Activated T-cell treated with anti-CD3 and anti-CD28 coated beads, Interleukin-2, amount 50 U/mL, for 72 hours (primary cell): ENCODE measurements at places on chromosomes 12 and 14.

DNA sequence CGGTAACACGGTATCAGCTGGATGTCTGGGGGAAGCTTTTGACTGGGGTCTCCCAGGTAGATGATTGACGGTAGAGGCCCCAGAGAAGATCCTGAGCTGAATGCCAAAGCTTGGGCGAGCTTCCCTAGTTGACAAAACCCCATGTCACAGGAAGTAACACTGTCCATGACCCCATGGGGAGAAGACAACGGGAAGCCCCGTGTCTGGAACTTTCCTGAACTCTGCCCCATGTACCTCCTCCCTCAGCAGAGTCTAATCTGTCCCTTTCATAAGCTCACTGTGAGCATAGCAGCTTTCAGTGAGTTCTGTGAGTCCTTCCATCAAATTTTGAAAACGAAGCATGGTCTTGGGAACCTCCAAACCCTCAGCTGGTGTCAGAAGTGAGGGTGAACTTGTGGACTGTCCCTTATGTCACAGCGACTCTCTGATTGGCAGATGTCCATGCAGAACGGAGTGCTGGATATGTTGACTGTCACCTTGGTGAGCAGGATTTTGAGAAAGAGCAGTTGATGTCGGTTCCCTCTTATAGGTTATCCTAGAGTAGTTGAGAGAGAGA is 29.7 kb upstream of the BEGAIN start:
- H3K4me1 ChIP-seq, result peaks cover 18% of the 10 kb centered on the region
- no peak for DNase-seq
- no peaks in the 10 kb centered on the region for H3K27me3 ChIP-seq
- peak overlapping the region; percentile 27 for H3K27ac ChIP-seq

- no peak overlapping the region for H3K4me3 ChIP-seq
- peaks cover 35% of the 10 kb centered on the region for H3K36me3 ChIP-seq
- peaks cover 8% of the 10 kb centered on the region for H3K4me1 ChIP-seq
These were observed 101.1 kb downstream of the RPS6KA5 start for GRCh38 chr14:90959344-90959743.

DNA sequence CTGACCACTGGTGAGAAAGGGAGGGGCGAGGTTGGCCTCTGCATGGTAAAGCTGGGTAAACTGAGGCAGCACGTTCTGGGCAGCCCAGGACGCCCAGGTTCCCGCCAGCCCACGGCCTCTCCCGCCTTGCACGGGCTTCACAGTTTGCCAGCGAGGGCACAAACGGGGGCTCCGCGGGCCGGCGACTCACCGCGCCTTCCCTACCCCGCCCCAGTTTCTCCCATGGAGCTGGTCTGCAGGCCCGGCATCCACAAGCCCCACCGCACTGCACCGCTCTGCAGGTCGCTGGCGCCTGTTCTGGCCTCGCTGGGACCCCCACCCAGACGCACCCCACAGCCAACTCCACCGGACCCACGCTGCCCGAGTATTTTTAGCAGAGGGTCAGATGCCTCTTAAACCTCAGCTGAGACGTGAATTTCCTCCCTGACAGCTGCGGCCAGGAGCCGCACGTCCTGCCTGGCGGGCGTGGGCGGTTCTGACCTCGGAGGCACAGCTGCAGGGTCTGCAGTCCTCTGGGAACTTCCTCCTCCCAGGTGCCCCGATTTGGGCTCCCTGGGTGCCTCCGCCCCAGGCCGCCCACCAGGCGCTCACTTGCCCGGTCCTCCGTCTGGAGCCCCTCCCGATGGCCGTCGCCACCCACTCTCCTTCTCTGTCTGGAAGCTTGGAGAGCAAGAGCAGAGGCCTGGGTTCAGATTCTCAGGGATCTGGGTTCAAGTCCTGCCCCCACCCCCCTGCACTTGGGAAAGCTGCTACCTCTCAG is 29.5 kb upstream of the INF2 start:
- DNase-seq, result no peak
- peaks cover 2% of the 10 kb centered on the region for H3K36me3 ChIP-seq
- no peak overlapping the region for H3K4me3 ChIP-seq
- no peak overlapping the region for H3K27ac ChIP-seq
- H3K4me1 ChIP-seq, result peaks cover 18% of the 10 kb centered on the region
- peaks cover 16% of the 10 kb centered on the region for H3K27me3 ChIP-seq

- no peak for DNase-seq
- no peak overlapping the region for H3K4me3 ChIP-seq
- H3K27ac ChIP-seq, result peak overlapping the region; percentile 64
- no peaks in the 10 kb centered on the region for H3K27me3 ChIP-seq
- H3K4me1 ChIP-seq, result no peaks in the 10 kb centered on the region
- H3K36me3 ChIP-seq, result peaks cover 9% of the 10 kb centered on the region
These were observed 92.3 kb downstream of the SCAF11 start for GRCh38 chr12:45898094-45898493.

DNA sequence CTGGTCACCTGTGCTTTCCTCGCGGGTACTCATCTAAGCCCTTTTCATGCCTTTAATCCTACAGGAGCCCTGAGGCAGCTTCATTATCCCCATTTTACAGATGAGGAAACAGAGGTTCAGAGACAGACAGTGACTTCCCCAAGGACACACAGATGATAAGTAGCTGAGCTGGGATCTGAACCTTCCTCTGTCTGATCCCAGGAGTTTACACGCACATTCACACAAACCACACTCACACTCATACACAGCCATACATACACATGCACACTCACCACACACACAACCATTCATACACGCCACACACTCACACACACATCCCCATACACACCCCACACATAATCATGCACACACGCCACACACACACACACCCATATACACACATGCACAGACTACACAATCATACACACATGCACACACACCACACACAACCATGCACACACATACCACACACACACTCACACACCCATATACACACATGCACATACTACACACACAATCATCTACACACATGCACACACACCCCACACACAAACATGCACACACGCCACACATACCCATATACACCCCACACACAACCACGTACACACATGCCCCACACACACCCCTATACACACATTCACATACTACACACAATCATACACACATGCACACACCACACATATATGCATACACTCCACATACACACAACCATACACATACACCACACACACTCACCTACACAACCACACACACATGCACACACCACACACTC is 2.7 kb downstream of the TMEM119 start:
- H3K36me3 ChIP-seq, result no peaks in the 10 kb centered on the region
- no peaks in the 10 kb centered on the region for H3K4me1 ChIP-seq
- no peak for DNase-seq
- no peaks in the 10 kb centered on the region for H3K27me3 ChIP-seq

DNA sequence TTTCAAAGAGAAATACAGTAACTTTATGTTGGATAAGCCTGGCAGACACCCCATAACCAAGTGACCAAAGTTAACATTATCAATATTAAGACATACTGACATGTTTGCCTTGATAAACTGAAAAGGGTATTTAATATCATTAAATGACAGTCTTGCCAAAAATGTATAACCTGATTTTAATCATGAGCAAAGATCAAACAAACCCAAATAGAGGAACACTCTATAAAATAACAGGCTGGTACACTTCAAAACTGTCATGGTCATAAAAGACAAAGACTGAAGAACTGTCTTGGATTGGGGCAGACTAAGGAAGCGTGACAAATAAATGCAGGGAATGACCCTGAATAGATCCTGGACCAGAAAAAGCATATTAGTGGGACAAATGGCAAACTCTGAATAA is 64.0 kb downstream of the AKAP6 start:
- peaks cover 4% of the 10 kb centered on the region for H3K36me3 ChIP-seq
- no peak overlapping the region for H3K4me3 ChIP-seq
- no peak overlapping the region for H3K27ac ChIP-seq
- H3K27me3 ChIP-seq, result no peaks in the 10 kb centered on the region

DNA sequence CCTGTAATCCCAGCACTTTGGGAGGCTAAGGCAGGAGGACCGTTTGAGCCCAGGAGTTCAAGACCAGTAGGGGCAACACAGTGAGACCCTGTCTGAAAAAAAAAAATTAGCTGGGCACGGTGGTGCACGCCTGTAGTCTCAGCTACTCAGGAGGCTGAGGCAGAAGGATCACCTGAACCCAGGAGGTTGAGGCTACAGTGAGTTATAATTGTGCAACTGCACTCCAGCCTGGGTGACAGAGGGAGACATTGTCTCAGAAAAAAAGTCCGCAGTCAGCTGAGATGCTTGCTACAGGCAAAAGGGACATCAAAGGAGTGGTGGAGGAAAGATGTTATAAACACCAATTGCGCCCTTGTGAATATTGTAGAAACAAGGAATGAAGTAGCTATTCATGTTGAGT is 77.8 kb downstream of the NDUFA12 start:
- H3K36me3 ChIP-seq, result no peaks in the 10 kb centered on the region
- H3K27me3 ChIP-seq, result no peaks in the 10 kb centered on the region
- H3K27ac ChIP-seq, result no peak overlapping the region
- no peak for DNase-seq
- no peak overlapping the region for H3K4me3 ChIP-seq
- no peaks in the 10 kb centered on the region for H3K4me1 ChIP-seq

DNA sequence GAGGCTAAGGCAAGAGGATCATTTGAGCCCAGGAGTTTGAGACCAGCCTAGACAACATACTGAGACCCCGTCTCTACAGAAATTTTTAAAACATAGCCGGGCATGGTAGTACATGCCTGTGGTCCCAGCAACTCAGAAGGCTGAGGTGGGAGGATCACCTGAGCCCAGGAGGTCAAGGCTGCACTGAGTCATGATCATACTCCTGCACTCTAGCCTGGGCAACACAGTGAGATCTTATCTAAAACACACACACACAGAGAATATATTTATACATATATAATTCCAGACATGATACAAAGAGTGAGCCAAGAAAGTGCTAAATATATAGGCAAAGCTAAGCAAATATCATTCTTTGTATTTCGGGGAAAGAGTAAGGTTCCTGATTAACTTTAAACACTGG is 9.4 kb downstream of the ZFC3H1 start:
- no peaks in the 10 kb centered on the region for H3K27me3 ChIP-seq
- H3K36me3 ChIP-seq, result peaks cover 13% of the 10 kb centered on the region
- peak overlapping the region; percentile 88 for H3K27ac ChIP-seq

GRCh38 chr12:24075650-24076049 is 126.2 kb upstream of the SOX5 start:
- H3K27me3 ChIP-seq, result peaks cover 4% of the 10 kb centered on the region
- no peak overlapping the region for H3K27ac ChIP-seq
- H3K36me3 ChIP-seq, result no peaks in the 10 kb centered on the region
- H3K4me3 ChIP-seq, result no peak overlapping the region

GRCh38 chr14:61281186-61281947 is at the start of gene TMEM30B:
Gene TMEM30B (minus strand): TSS chr14:61281338. CDS start chr14:61281147, 191 bp downstream.
- H3K36me3 ChIP-seq, result no peaks in the 10 kb centered on the region
- DNase-seq, result no peak
- H3K4me1 ChIP-seq, result peaks cover 49% of the 10 kb centered on the region
- H3K4me3 ChIP-seq, result peak within 1 kb of the TSS; percentile 93

GRCh38 chr12:27260746-27261145 is 16.7 kb downstream of the STK38L start:
- no peak for DNase-seq
- H3K36me3 ChIP-seq, result peaks cover 8% of the 10 kb centered on the region
- H3K27me3 ChIP-seq, result no peaks in the 10 kb centered on the region
- H3K4me1 ChIP-seq, result peaks cover 36% of the 10 kb centered on the region
- no peak overlapping the region for H3K4me3 ChIP-seq

DNA sequence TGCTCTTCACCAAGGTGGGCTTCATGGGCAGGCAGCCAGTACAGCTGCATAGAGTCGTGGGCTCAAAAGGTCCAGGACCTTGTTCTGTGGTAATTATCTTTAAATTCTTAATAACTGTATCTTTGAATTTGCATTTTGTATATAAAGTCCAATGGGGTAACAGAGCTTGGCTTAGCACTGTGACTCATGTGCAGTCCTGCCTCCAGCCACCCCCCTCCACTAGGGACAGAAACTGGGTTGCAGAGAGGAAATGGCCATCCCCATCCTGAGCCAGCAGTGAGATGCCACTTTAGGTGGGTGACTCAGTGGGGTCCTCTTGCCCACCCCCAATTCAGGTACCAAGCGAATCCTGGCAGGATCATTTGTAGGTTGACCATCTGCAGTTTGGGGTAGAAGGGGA is 48.1 kb downstream of the EPS8 start:
- no peaks in the 10 kb centered on the region for H3K36me3 ChIP-seq
- no peak overlapping the region for H3K27ac ChIP-seq
- no peak overlapping the region for H3K4me3 ChIP-seq
- no peak for DNase-seq

GRCh38 chr14:57139173-57139572 is 129.5 kb downstream of the EXOC5 start:
- no peaks in the 10 kb centered on the region for H3K36me3 ChIP-seq
- H3K4me1 ChIP-seq, result no peaks in the 10 kb centered on the region
- H3K27me3 ChIP-seq, result peaks cover 9% of the 10 kb centered on the region
- H3K4me3 ChIP-seq, result no peak overlapping the region

DNA sequence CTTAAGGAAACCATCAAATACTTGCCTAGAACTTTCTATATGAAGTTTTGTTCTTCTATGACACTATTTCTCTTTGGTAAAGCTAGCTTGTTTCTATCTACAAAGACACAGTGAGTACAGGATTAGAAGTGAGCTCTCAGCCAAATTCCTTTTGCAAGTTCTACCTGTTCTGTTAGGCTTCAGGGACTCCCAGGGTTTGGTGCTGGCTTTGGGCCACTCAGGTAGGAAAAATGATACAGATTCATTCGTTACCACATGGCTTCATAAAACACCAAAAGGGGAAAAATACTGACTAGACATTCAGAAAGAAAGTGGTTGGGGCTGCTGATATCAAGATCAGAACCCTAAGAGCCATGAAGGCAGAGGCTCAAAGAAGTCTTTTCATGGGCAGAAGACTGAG is 13.8 kb downstream of the ZC2HC1C start:
- no peak overlapping the region for H3K4me3 ChIP-seq
- peaks cover 13% of the 10 kb centered on the region for H3K36me3 ChIP-seq
- H3K27ac ChIP-seq, result no peak overlapping the region

DNA sequence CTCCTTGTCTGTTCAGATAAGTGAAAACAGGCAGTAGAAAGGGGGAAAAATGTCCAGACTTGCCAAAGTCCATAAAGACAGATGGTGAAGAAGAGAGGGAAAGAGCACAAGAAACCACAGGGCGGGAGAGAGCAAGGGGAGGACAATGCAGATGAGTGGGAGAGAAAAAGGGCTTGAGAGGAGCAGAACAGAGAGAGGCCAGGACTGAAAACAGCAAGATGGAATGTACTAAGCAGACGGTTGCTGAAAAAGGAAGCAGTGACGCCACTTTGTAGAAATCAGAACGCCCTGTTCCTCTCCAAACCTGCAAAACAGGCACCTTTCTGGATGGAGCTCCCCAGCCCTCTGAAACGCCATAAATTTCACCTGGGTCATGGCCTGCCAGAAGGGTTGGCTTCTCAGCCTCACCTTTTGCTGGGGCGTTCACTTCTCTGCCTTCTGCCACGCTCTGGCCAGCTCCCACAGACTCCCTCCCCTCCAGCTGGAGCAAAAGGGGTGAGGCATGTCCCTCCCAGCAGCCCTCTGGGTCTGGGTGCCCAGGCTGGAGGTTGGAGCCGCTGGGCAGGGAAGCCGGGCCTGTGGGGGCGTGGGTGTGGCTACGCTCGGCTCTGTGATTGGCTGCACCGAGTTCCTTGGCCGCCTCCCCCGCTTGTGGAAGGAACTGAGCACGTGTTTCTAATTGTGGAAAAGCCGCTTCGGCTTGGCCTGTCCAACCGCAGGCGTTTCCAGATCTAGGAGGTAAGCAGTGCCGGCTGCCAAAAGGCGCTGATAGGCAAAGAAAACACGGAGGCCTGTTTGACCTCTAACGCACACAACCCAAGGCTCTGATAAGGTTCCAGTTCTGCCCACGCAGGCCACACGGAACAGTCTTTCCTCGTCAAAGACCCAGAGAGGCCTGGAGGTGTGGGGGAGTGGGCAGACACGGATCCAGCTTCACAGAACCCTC is 29.3 kb downstream of the SLC7A8 start:
- DNase-seq, result no peak
- H3K4me3 ChIP-seq, result peak overlapping the region; percentile 25
- H3K4me1 ChIP-seq, result peaks cover 19% of the 10 kb centered on the region
- no peaks in the 10 kb centered on the region for H3K36me3 ChIP-seq
